ENCODE measurements at places on chromosomes 4 and X.

DNA sequence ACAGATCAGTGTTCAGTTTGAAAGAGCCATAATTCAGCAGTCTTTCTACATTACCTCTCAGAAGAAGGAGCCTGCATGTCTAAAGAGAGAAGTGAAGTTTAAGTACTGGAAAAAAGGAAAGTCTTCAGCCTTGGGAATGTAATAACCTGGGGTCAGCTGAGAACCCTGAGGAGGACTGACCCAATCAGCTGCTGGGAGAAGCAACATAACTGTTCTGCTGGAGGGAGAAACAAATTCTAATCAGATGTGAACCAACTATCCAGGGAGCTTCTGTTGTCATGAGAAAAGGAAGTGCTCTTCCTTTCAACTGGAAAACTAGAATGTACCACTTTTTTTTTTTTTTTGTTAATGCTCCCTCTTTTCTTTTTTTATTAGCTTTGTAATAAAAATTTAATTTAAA, 64.5 kb upstream of the PDE5A start:
- no peak for DNase-seq

- no peak for DNase-seq
These were observed 12.9 kb upstream of the RAB33B start for GRCh38 chr4:139441029-139441428.

DNA sequence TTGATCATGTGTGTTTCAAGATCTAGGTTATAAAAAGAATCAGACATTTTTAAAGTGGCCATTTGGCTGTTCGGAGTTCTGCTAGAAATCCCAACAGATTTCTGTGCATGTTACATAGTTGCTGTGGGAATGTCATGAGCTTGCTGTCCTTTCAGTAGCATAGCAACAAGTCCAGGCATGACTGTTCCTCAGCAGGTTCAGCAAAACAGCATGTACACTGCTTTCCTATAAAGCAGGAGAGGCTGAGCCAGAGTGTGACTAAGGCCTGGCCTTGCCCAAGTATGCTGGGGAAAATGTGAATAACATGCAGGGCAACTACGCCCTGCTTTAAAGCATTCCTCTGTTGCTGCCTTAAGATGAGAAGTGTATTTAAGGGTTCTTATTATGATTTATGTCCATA, 217.1 kb upstream of the SMIM31 start:
- DNase-seq: no peak

DNA sequence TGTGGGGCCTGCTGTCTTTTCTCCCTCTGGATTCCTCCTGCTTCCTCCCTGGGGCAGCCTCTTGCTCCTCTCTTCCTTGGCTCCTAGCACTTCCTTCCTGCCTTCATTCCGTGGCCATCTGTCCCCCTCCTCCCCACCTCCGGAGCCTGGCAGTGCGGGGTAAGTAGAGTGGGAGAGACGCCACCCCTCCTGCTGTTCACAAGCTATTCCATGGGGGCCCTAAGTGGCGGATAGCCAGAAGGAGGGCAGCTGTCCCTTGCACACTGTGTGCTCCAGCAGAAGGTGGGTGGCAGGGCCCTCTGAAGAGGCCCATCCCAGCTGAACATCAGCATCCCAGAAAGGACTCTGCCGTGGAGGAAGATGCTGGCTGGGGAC, 27.4 kb downstream of the CCNQ start:
- DNase-seq: no peak

GRCh38 chrX:81377329-81377728, 175.4 kb downstream of the SH3BGRL start:
- peak; percentile 46 for DNase-seq

GRCh38 chr4:47647544-47647943, 162.5 kb downstream of the ATP10D start:
- no peak for DNase-seq

DNA sequence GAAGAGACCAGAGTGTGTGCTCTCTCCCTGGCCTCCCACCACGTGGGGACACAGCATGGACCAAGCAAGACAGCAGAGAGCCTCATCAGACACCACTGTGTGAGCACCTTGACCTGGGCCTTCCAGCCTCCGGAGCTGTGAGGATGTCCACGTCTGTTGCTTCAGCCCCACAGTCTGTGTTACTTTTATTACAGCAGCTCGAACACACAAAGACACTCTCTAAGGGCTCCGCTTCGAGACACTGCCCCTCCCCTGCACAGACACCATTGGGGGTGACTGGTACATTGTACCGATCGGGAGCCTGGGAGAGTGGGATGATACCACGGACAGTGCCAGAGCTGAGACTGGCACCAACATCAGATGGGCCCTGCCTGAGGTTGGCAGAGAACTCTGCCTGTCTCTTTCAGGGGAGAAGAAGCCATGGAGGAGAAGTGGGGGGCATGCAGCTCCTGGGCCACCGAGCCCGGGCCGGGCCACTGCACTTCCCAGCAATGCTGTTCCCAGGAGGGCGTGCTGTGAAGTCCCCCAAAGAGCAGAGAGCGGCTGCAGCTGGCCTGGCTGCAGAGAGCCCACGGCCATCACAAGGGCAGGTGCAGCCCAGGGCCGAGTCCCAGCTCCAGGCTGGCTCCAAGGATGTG, 48.1 kb upstream of the HMX1 start:
- DNase-seq: no peak

DNA sequence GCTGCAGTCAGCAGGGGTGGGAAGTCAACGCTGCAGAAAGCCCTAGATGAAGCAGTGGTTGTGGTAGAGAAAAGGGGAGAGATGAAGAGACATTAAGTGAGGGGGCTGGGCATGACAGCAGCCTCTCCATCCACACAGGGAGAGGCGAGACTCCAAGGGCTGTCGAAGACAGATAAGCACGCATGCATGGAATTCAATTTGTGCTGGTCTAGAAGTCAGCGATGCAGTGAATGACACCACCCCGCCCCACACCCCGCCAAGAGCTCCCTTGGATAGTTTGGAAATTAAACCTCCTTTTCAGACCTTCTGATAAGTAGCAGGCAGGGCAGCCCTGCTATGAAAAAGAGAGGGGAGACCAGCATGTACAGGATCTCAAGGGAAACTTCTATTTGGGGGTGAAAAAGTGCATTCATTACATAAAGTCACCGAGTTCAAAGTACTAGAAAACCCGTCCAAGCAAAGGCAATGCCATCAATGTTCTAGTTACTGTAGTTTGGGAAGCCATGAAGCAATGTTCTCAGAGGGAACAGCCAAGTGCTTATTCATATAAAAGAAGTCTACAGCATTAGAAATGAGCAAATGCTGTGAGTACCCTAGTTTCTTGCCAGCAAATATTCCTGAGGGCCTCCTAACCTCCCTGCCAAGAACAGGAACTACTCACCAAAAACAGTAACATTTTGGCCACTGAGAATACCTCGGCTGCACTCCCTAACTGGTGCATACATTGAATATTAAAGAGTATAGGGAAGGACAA, 152.3 kb upstream of the ANXA10 start:
- no peak for DNase-seq

GRCh38 chr4:110198435-110199416, at the start of gene ELOVL6:
Gene ELOVL6 (minus strand): TSS chr4:110198615. CDS start chr4:110198335, 280 bp downstream.
- peak; percentile 36 for DNase-seq

DNA sequence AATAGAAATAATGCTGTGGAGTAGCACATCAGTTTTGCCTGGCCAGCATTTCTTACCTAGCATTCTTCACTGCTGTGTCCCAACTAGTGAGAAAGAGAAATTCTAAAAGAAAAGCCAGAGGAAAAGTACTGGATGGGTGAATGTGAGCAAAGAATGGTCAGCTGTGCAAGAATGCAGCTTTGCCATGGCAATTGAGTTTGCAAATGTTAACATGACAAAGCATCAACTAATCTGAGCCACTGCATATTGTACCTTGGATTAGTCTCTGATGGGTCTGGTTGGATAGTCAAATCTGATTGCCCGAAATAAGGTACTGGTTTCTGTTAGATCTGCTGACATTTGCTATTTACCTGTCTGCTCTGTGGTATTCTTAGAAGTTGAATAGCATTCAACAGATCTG, 38.7 kb downstream of the ADD1 start:
- DNase-seq: no peak

DNA sequence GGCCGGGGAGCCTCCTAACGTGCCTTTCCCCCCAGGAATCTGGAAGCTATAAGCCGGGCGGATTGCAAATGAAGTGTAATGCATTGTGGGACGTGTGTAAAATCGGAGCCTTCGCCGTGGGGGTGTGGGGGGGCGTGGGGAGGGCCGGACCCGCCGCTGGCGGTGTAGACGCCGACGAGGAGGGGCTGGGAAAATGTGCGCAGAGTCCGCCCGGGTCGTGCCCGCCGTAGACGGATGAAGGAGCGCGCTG, 1.3 kb downstream of the STOX2 start:
- no peak for DNase-seq

- no peak for DNase-seq
These were observed 13.3 kb downstream of the APLN start for GRCh38 chrX:129641469-129641868.

GRCh38 chr4:4680243-4680642, 138.4 kb upstream of the STX18 start:
- DNase-seq: no peak

DNA sequence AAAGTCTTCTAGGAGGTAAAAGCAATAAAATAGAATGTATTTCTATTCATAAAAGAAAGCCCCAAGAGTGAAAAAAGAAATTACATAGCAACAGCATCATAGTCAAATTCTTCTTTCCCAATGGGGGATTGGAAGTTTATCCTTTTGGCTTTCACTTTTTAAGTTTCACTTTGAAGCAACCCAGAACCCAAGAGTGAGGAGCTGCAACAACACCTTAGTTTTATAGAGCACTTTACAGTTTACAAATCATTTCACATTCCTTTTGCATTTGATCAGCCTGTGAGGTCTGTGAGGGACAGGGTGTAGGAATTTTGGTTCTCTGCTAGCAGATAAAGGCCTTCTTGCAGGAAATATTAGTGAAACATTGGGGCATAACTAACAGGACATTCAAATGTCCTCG, 112.0 kb upstream of the NDP start:
- no peak for DNase-seq

GRCh38 chr4:146470604-146471003, 51.1 kb downstream of the SLC10A7 start:
- no peak for DNase-seq

GRCh38 chrX:129771266-129771995, 8.3 kb upstream of the SASH3 start:
- DNase-seq: no peak

Measured in suppressor macrophage treated with lipopolysaccharide for 1 hour (primary cell).